HepG2 (cell line): ENCODE measurements at places on chromosomes 2 and 18. TPM values are rescaled to one million over a fixed set of nuclear protein-coding genes. Genes with fewer than 3 reads are reported as not detected.

ERFE gene
- not detected in 2 replicates for total RNA-seq

RAD51AP2 gene
- total RNA-seq: 0.07 and 0.11 TPM in 2 replicates

CDH20 gene
- total RNA-seq: not detected in 2 replicates

GRCh38 chr2:106104332-106105062, 89.6 kb downstream of the UXS1 start:
- H3K27ac ChIP-seq: no peak overlapping the region
- H3K4me3 ChIP-seq: no peak overlapping the region
- peaks cover 57% of the 10 kb centered on the region for H3K36me3 ChIP-seq
- H3K4me1 ChIP-seq: no peaks in the 10 kb centered on the region
- no peaks in the 10 kb centered on the region for H3K27me3 ChIP-seq

GRCh38 chr2:216477283-216478035, 21.2 kb upstream of the RPL37A start:
- no peaks in the 10 kb centered on the region for H3K27me3 ChIP-seq
- no peak overlapping the region for H3K4me3 ChIP-seq
- H3K36me3 ChIP-seq: peaks cover 9% of the 10 kb centered on the region
- no peak overlapping the region for H3K27ac ChIP-seq
- DNase-seq: no peak
- no peaks in the 10 kb centered on the region for H3K4me1 ChIP-seq

GRCh38 chr2:216031960-216032689, 18.8 kb upstream of the MREG start:
- no peaks in the 10 kb centered on the region for H3K4me1 ChIP-seq
- DNase-seq: no peak
- no peaks in the 10 kb centered on the region for H3K27me3 ChIP-seq
- H3K36me3 ChIP-seq: peaks cover 18% of the 10 kb centered on the region

DNA sequence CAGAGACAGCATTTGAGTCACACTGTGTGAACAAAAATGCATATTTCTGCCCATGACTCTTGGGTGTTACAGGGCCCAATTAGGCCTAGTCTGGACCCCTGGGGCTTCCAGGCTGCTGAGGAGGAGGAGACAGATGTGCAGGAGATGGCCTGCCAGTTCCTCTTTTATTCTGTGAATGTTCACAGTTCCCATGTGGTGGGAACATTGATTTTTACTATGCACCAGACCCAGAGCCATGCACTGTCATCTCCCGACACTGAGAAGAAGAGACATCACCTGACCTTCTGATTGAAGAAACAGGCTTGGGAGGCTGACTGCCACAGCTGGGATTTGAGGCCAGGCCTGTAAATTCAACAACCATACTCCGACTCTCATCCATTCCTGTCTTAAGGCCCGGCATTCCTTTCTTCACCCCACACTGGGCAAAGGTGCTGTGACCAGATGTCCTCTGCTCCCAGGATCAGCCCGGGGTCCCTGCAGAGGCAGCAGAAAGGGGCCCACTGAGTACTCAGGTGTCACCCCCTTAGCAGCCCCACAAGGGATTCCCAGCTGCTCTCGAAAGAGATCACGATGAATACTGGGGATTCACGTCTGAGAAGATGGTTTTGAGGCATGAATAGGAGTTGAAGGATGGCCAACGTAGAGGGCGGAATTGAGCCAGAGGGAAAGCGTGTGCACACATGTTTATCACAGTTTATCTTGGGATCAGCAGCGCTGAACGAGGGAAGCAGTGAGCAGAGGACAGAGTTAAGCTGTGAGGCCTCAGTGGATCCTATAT, 3.6 kb upstream of the TFCP2L1 start:
- peaks cover 16% of the 10 kb centered on the region for H3K27me3 ChIP-seq
- DNase-seq: no peak
- 0 out of 2 replicates have a peak, but pooled peaks cover 9% of the 10 kb centered on the region for H3K4me1 ChIP-seq
- H3K27ac ChIP-seq: no peak overlapping the region

DNA sequence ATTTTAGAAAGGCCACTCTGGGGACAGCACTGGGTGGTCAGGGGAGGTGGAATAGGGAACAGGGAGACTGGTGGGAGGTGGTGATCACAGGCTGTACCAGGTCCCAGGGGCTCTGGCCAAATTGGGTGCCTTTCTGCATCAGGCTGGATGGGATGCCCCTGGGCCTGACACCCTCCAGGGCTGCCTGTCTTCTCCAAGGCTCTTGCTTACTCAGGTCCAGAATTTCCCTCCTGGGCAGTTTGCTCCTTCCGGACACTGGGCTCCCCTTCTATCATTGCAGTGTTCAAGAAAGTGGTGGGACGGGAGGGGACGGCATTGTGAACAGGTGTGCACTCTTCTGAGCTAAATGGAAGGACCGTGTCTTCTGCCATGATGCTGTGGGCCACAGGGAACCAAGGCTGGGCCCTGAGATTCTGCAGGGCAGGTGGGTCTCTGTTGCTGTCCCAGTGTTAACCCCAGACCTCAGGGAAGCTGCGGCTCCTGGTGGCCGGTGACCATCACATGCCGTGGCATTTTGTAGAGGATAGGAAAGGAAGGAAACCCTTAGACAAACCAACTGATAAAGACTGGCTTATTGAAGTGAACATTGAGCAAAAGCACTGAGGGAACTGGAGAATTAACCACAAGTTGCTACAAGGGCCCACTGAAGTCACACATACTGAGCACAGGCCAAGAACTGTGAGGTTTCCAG, 93.7 kb upstream of the HS6ST1 start:
- H3K27me3 ChIP-seq: peaks cover 3% of the 10 kb centered on the region; the same call in 1 of the 3 replicates
- no peak overlapping the region for H3K27ac ChIP-seq
- peaks cover 12% of the 10 kb centered on the region; the same call in 1 of the 2 replicates for H3K4me1 ChIP-seq
- DNase-seq: no peak
- no peaks in the 10 kb centered on the region for H3K36me3 ChIP-seq

DNA sequence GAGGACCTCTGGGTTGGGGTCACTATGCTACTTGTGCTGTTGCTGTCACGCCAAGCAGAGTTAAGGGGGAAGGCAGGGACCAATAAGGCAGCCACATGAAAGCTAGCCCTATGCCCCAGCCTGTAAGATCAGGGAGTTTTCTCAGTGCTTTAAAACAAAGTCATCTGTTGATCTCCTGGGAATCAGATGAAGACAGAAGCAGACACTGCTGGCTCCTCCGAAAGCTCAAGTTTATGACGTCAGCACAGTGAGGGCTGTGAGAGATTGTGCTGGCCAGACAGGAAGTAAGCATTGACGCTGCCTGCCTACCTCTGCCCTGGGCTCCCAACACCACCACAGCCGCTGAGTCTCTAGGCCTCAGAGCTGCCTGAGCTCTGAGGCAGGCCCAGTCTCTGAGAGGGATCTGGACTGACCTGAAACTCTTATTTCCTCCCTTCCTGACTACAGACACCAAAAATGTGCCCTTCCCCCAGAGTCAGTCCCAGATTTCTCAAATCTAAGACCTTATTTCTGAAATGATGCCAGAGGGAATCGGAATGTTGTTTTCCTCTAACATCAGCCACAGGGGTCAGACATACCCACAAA, 118.1 kb upstream of the EPAS1 start:
- peaks cover 6% of the 10 kb centered on the region for H3K4me1 ChIP-seq
- H3K27me3 ChIP-seq: peaks cover 13% of the 10 kb centered on the region; the same call in 1 of the 3 replicates
- H3K36me3 ChIP-seq: no peaks in the 10 kb centered on the region
- H3K4me3 ChIP-seq: no peak overlapping the region
- no peak overlapping the region for H3K27ac ChIP-seq
- no peak for DNase-seq

DNA sequence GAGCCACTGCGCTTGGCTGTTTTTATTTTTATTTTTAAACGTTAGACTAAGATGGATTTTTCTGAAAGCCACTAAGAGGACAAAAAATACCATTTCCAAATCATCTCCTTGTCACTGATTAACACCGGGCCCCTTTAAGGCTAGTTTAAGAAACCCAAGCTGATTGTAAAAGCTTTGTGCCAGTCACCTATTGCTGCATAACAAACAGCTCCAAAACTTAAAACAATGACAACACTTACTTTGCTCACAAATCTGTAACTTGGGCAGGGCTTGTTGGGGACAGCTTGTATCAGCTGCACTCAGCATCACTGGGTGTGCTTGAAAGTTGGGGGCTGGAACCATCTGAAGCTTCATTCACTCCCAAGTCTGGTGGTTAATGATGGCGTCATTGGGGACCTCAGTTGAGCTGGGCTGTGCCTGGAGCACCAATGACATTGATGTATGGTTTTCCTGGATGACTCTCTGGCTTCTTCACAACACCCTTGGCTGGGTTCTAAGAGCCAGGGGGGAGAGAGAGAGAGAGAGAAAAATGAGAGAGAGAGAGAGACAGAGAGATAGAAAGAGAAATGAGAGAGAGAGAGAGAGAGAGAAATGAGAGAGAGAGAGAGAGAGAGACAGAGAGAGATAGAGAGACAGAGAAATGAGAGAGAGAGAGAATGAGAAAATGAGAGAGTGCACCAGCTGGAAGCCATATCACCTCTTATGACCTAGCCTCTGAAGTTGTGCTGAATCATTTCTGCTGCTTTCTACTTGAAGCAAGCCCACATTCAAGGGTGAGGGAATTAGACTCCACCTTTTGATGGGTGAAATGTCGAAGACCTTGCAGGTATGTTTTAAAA, 26.0 kb upstream of the ATG16L1 start:
- H3K36me3 ChIP-seq: no peaks in the 10 kb centered on the region
- DNase-seq: no peak
- peaks cover 15% of the 10 kb centered on the region for H3K4me1 ChIP-seq
- no peak overlapping the region for H3K27ac ChIP-seq

DNA sequence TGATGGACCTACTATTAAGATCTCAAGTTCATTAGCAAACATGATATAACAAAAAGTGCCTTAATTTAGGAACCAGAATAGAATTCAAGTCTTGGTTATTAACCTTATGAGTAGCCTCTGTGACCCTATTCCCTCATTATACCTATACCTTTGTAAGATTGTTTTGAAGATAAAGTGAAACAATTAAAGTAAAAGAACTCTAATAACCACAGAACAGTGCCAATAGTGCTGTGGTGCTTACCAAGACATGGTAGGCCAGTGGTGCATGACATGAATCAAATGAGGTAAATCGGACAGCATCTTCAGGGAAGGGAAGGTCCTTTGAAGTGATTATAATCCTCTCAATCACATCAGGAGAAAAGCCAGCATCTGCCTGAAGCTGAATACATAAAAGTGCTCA, 36.4 kb downstream of the METTL4 start:
- no peak overlapping the region for H3K27ac ChIP-seq
- DNase-seq: no peak
- 0 out of 3 replicates have a peak, but pooled peaks cover 4% of the 10 kb centered on the region for H3K36me3 ChIP-seq
